ENCODE measurements at places on chromosomes 2 and 18.

GRCh38 chr18:10060469-10060782 lies 146.6 kb downstream of the VAPA start:
- DNase-seq, result no peak

DNA sequence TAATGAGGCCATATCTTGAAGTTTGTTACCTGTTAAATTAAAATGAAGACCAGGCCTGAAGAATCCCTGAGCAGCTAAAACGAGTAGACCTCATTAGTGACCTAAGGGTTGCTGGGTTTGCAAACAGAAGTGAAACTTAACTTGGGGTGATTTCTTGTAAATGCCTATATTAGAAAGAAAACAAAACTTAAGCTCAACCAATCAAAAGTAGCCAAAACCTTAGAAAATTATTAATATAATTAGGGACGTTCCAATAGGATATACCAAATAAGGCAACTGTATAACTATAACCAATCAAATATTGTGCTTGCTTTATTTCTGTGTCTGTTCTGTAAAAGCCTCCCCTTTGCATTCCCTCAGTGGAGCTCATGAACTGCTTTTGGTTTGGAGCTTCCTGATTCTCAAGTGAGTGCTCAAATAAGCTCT lies 137.9 kb upstream of the VRK2 start:
- DNase-seq, result no peak

- DNase-seq, result peak; percentile 83
These were observed 98.7 kb downstream of the COL6A3 start for GRCh38 chr2:237315170-237315828.

- DNase-seq, result no peak
These were observed 207.0 kb downstream of the CYP26B1 start for GRCh38 chr2:71940695-71941094.

GRCh38 chr2:101410746-101411145 lies 23.4 kb upstream of the CREG2 start:
- DNase-seq, result no peak

DNA sequence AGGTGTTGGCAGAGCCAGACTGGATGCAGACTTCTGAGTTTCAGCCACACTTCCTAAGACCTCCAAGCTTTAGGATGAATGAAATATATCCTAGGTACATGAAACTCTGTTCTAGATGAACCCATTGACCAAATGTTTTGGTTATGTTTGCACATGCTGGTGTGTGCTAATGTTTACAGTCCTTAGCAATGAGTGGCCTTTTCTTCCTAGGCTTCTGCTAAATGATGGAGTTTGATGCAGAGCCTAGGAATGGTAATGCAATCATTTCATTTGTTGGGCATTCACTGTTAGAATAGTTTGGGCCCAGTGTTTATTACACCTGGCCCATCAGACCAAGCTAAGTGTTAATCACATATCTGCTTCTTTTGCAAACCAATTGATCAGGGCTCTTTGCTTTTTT lies 464.7 kb downstream of the MEIS1 start:
- no peak for DNase-seq

Measured in urinary bladder (tissue), 4 donors.